Mammary epithelial cell (primary cell): ENCODE measurements at places on chromosomes 12 and 14. TPM values are rescaled to one million over a fixed set of nuclear protein-coding genes. Genes with fewer than 3 reads are reported as not detected.
A peak's percentile ranks its signal among the peaks of the same experiment; 100 is the strongest.

- DNase-seq, result no peak
These were observed 516.9 kb downstream of the SLC16A7 start for GRCh38 chr12:60112763-60113162.

DNA sequence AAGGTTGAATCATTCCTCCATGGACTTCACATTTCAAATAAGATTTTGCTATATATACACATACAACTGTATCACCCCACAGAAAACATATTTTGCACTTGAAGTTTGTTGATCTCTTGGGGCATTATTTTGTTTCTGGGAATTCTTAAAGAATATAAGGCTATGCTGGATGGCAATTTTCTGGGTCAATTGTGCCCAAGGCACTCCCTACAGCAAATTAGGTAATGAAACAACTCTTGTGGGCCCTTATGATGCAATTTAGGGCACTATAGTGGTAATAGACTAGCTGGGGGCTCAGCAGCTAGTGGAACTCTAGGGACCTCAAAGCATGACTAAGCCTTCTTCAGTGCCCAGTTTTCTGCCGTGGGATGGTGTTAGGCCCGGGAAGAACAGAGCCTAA lies 444.4 kb downstream of the NRXN3 start:
- DNase-seq, result no peak

- DNase-seq, result peak; percentile 40
These were observed 121.7 kb downstream of the DUSP6 start for GRCh38 chr12:89230376-89231315.

DNA sequence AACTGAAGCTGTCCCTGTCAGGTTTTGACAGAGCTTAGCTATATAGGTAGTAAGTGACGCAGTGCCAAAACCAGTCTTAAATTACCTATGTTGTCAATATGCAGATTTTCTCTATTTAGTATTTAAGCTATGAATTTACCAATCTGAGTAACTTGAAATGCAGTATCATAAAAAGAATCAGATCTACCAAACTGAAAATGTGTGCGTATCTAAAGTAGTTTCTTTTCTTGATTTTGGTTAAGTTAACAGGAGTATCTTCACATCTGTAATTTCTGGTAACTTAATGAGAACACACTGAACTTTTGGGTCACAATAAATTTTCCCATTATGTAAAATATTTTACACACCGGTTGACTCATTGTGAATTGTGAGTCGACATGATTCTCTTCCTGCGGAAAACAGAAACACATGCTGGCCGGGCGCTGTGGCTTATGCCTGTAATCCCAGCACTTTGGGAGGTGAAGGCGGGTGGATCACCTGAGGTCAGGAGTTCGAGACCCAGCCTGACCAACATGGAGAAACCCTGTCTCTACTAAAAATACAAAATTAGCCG lies 45.1 kb downstream of the TRAF3 start:
- no peak for DNase-seq

DBX2 gene
- total RNA-seq, result not detected
